ENCODE measurements at places on chromosomes 4 and X.

DNA sequence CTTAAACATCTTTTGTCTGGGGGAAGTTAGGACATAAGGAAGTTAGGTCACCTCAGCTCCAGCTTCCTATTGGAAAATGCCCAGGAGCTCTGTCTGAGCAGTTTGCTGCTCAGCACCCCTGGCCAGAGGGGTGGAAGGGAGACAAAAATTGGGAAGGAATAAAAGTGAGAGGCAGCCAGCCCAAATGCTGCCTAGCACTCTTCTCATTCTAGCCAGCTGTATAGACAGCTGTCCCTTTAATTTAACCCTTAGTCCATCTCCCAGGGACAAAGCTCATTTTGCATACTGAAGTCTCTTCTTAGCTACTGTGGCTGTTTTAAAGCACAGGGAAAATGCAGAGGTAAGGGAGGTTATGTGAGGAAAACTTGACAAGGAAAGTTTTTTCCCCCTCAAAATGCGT lies 89.5 kb upstream of the CITED1 start:
- no peak for DNase-seq

- DNase-seq: no peak
Observed at GRCh38 chrX:78661836-78662235, 2.7 kb upstream of the RTL3 start.

GRCh38 chr4:78610546-78611214 lies 59.1 kb downstream of the ANXA3 start:
- no peak for DNase-seq

- no peak for DNase-seq
Observed at GRCh38 chr4:151942971-151943370, 182.2 kb upstream of the GATB start.

- no peak for DNase-seq
Observed at GRCh38 chrX:53223955-53224859, 800 bp downstream of the KDM5C start.

DNA sequence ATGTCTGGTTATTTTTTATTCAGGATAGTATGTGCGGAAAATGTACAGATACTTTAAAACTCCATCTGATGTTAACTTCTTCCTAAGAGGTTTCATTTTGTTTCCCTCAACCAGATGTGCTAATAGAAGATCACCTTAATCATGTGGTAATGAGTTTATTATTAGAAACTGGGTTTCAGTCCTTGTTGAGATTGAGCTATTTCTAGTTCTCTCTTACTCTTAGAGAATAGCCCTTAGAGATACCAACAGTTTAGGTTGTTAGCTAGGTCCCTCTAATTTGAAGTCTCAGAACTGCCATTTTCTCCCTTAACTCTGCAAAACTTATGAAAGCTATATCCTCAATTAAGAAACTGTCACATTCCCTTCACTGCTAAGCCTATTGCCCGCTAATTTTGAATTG lies 13.0 kb downstream of the FAM47A start:
- DNase-seq: no peak

DNA sequence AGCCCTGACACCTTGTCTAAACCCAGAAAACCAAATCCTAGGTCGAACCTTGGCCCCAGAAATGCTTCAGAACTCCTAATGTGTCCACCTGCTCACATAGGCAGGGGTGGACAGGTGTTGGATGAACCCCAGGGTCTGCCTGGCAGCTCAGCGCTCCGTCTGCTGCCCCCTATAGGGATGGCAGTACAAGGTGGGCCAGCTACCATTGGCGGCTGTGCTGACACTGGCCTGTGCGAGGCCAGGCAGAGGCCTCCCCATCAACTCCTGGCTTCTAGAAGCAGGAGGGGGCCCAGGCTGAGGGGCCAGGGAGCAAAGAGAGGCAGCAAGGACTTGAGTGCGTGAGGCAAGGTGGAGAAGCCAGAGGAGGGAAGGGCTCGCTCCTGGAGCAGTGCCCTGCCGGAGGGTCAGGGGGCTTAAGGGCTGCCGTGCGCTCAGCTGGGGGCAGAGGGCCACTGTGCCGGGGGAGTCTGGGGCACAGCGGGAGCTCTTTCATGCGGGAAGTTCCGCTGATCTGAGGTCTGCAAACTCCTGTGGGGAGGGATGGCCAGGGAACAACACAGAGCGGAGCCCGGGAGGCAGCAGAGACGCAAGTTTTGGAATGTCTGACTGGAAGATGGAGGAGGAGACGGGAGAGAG lies 20.6 kb downstream of the CCNQ start:
- DNase-seq: no peak

DNA sequence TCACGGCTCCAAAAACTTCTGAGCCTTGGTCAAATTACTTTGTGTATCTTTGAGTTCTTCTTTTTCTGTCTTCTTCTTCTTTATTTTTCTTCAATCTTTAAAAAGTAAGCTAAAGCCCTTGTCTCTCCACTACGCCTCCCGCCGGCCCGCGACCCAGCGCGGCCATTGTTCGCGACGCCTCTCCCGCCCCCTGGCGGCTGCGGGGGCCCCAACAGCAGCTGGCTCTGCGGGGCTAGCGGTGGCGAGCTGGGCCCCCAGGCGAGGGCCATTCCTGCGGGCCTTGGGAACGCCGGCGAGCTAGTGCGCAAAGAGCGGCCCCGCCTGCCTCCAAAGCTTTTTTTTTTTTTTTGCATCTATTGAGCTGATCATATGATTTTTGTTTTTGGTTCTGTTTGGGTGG lies 119.1 kb downstream of the TGIF2LX start:
- no peak for DNase-seq

GRCh38 chr4:6561706-6562371 lies 13.2 kb upstream of the MAN2B2 start:
- no peak for DNase-seq

GRCh38 chr4:152259866-152260265 lies 276.0 kb downstream of the FBXW7 start:
- no peak for DNase-seq

DNA sequence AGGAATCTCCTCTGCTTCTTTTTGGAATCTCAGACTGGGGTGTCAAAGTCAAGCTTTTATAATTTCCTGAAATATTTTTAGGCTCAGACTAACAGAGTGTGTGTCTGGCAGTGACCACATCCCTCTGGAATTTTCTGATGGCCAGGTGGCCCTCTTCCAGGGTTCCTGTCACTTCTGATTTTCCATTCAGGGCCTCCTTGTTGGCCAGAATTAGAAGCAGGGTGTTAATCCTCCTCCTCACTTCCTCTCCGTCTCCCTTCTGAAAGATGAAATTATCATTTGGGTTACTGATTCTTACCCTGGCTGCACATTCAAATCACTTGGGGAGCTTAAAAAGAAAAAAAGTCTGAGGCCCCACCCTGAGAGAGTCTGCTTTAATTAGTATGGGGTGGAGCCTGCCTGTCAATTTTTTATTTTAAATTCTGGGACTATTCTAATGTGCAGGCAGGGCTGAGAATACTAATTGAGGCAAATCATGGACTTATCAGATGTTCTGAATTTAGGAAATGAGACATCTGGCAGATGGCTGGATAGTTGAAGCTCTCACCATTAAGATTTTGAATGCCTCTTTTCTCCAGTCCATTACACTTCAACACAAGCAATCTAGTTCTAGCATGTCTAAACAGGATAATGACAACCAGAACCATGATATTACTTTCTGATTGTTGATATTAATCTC lies 43.2 kb downstream of the HAND2 start:
- no peak for DNase-seq

GRCh38 chr4:173254646-173255045 lies 79.5 kb downstream of the HMGB2 start:
- no peak for DNase-seq

DNA sequence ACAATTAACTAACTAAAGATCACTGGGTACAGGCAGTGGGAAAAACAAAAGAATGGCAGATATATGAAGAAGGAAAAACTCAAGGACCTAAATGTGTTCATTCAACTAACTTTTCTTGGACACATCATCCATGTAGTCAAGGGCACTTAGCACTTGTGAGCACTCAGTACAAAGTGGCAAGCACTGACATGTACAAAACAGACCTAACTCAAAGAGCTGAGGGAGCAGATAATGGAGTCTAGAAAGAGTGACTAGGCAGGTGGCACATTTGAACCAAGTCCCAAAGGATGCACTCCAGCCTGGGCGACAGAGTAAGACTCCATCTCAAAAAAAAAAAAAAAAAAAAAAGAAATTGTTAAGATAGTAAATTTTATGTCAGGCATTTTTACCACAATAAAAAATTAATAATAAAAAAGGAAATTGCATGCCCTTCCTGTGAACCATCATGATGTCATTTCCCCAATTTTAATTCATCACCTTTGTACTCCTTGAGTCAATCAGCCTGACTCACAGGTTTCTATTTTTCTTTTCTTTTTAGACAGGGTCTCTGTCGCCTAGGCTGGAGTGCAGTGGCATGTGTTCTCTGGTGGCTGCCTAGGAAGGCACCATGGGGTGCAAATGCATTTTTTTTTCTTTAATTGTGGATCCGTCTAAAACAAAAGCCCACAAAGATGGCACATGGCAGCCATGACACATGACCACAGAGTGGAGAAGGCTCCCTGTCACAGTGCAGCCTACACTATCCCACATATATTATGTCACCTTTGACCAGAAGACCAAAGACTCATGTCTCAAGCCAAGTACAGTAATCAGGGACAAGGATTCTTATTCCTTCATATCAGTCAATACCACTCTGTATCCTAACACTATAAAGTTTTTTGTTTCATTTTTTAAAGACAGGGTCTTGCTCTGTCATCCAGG lies 91.9 kb downstream of the CHST7 start:
- DNase-seq: no peak

GRCh38 chrX:12973561-12974304 lies 1.2 kb upstream of the TMSB4X start:
- no peak for DNase-seq

- no peak for DNase-seq
Observed at GRCh38 chr4:4311193-4311592, 21.1 kb downstream of the ZBTB49 start.

DNA sequence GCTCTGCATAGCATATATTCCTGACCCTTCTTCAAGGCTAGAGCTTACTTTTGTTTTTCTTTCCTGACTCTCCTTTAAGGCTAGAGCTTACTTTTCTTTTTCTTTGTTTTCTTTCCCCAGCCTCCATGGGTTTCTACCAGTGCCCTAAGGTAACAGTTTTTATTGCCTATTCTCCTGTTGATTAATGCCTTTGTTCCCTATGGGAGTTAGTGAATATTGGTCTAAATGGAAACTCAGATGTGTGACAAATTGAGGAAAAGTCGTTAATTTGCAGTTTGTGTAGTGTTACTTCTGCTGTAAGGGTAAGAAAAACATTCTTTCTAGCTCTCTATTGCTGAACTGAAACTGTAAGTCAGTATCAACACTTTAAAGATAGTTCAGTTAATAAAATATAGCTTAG lies 358.7 kb downstream of the IL15 start:
- DNase-seq: no peak

GRCh38 chr4:137283737-137284136 lies 248.6 kb downstream of the PCDH18 start:
- no peak for DNase-seq

DNA sequence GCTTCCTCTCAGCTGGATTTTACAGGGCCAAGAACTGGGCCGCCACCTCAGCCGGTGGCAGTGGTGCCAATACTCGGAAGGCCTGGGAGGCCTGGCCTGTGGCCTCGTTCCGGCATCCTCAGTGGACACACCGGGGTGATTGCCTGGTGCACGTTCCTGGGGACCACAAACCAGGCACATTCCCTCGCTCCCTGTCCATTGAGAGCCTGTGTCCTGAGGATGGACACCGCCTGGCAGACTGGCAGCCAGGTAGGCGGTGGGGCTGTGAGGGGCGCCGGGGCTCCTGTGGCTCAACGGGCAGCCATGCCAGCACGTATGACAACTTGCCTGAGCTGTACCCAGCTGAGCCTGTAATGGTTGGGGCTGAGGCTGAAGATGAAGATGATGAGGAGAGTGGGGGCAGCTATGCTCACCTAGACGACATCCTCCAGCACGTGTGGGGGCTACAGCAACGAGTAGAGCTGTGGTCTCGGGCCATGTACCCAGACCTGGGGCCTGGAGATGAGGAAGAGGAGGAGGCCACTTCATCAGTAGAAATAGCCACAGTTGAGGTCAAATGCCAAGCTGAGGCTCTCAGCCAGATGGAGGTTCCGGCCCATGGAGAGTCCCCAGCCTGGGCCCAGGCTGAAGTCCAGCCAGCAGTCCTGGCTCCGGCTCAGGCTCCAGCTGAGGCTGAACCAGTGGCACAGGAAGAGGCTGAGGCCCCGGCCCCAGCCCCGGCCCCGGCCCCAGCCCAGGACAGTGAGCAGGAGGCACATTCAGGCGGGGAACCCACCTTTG lies 70.4 kb downstream of the STARD8 start:
- DNase-seq: peak; percentile 48

GRCh38 chr4:144174401-144175067 lies 34.0 kb upstream of the GYPA start:
- DNase-seq: no peak

DNA sequence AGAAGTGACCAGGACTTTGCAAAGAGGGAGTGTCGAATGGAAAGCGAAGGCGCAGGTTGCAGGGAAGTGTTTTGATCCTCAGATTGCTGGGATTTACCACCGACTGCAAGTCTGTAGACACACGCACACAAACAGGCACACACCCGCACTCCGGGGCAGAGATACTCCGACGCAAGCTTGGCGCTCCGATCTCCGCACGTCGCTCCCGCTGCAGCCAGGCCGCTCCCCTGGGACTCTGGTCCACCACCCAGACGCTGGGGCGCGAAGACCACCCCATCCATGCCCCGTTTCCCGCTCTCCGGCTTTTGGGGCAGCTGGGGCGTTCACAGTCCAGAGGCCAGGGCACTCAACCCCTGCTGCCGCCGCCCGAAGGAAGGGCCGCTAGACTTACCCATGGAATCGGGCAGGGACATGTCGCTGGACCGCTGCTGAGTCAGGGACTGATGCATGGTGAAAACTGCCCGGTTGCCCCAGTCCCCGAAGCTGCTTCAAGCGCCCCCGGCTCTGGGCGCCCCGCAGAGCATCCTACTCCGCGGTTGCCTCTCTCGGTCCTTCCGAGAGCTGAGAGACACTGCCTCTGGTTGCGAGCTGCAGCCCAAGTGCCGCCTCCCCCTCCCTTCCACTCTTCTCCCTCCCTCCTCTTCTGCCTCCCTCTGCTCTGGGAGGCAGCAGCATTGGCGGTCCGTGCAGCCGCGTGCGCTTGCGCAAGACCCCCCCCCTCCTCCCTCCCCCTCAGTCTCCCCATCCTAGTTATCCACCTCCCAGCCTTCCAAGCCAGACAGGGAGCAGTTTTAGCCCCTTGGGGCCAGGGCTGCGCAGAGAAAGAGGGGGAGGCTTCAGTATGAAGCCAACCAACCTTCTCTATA lies at the start of gene TMEM255A:
Gene TMEM255A (minus strand): TSS at position 601 of the 866 bp plus-strand sequence. CDS start 152 bp downstream, at position 449.
- no peak for DNase-seq

DNA sequence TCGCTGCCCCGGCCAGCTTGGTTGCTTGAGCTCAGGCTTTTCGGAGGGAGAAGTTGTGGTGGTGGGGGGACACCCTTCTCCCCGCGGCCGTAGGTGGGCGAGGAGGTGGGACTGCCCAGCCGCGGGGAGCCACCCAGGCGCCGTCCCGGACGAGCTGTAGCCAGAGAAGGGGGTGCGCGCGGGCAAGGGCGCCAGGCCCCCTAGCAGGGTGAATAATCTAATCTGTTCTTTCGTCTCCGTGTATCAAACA lies 3.1 kb downstream of the MID1IP1 start:
- no peak for DNase-seq

GRCh38 chr4:108313546-108314339 lies 145.0 kb upstream of the LEF1 start:
- DNase-seq: no peak

Measured in ascending aorta (tissue), 2 donors.